ENCODE measurements at places on chromosomes 3 and 15.

DNA sequence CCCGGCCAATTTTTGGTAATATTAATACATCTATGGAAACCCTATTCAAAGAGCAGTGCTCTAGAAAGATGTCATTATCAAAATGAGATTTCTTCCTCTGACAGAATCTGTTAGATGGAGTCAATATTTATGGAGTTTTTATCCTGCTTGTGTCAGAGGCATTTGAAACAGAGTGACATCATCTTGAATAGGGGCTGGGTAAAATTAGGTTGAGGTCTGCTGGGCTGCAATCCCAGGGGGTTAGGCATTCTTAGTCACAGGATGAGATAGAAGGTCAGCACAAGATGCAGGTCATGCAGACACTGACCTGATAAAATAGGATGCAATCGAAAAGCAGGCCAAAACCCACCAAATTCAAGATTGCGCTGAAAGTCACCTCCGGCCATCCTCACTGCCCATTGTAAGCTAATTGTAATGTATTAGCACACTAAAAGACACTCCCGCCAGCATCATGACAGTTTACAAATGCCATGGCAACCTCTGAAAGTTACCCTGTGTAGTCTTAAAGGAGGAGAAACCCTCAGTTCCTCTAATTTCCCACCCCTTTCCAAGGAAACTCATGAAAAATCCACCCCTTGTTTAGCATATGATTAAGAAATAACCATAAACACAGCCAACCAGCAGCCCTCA, 27.3 kb upstream of the CCDC50 start:
- DNase-seq, result no peak

DNA sequence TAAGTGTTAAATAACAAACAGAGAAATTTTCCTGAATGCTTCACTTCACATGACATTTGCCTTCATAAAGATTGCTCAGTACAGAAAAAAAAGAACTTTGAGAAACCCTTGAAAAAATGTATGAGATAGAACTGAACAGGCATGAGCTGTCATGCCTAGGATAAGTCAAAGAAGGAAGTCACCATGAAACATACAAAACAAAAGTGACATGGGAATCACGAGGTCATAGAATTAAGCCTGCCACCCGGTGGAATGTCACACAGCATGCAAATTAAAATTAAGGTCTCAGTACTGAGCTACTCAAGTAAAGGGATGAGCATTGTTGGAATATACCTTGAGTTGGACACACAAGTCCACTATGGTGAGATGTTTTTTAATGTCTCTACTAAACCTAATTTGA, 652.5 kb upstream of the NECTIN3 start:
- no peak for DNase-seq

GRCh38 chr15:65460741-65461347, 38.1 kb upstream of the IGDCC4 start:
- DNase-seq, result no peak

DNA sequence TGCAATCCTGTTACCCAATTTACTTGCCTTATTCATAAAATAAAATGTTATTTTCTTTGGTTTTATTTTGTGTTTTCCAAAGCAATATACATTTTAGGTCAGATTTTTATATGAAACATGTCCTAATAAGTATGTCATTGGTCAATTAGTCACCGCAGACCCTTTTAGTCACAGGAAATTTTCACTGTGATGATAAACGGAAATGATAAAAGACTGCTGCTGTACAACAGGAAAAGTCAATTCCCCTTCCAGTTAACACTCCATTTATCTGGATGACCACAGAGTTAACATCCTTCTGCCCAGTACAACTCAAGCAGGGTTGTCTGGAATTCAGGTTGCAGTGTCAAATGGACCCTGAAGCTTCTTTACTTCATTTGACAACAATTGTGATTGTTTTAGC, 175.2 kb downstream of the LSAMP start:
- DNase-seq, result no peak

DNA sequence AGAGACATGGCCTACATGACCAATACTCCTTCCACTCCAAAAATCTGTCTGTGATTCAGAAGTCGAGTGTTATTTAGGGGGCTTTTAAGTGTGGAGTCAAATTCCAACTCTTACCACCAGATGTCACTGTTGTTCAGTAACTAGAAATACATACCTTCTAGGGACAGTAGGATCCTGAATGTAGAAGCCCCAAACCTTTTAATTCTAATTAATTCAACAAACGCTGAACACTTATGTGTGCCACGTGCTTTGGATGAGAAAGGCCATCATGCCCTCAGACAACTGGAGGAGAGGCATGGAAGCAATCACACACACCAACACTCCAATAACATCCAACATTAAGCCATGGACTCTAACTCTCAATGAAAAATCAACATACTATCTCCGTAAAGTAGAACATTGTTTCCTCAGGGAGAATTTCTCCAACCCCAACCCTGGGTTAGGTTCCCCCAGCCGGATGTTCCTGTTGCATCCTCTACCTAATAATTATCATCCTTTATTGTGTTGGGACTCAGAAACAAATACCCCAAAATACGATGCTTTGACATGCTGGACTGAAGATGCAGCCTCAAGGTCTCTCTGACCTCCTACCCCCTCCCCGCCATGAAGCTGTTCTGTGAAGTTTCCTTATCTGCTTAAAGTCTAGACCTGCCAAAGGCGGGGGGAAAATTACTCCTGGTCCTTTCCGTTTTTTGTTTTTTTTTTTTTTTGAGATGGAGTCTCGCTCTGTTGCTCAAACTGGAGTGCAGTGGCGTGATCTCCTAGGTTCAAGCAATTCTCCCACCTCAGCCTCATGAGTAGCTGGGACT, 8.0 kb upstream of the CCDC13 start:
- peak; percentile 33 for DNase-seq

- DNase-seq, result no peak
Observed at GRCh38 chr15:57677204-57677603, 29.3 kb upstream of the POLR2M start.

- DNase-seq, result peak; percentile 56
Observed at GRCh38 chr3:66276705-66277274, 56.0 kb downstream of the SLC25A26 start.
